ENCODE measurements at places on chromosomes 2 and 18. TPM values are rescaled to one million over a fixed set of nuclear protein-coding genes. Genes with fewer than 3 reads are reported as not detected.

Gene GALNT5
- total RNA-seq, result 1.7 TPM

Gene PELI1
- total RNA-seq, result 58.2 TPM

Gene RGPD4
- not detected for total RNA-seq

Gene MARCO
- total RNA-seq, result 1.6 TPM

Gene RRM2
- 109 TPM for total RNA-seq

Gene PCARE
- not detected for total RNA-seq

Gene TWIST2
- 0.95 TPM for total RNA-seq

All from type B pancreatic cell (in vitro differentiated cells).